ENCODE measurements at places on chromosomes 1 and 21.

DNA sequence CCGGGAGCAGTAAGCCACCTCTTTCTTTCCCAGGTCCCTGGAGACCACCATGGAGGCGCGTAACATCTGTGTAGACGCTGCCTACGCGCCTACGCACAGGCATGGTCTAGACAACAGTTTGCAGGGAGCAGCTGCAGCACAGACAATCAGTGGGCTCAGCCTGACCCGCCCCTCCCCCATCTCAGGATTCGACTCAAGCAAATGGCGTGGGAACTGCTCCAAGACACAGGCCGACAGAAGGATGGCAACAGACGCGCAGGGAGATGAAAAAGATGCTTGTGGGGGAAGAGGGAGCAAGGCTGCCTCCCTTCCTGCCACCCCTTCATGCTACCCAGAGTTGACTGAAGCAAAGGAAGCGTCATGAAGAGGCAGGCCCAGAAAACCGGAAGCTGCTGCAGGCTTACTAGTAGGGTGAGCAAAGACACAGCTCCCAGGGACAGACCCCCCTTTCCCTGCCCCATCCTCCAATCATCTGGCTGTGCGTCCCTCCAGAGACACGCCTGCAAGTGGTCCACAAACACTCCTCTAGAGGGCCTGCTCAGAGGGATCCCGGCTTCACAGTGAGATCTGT is 19.5 kb downstream of the STK40 start:
- no peak for DNase-seq

- DNase-seq, result no peak
Observed at GRCh38 chr1:46197560-46197963, 672 bp downstream of the POMGNT1 start.

- DNase-seq, result no peak
Observed at GRCh38 chr1:184513966-184514365, 127.1 kb downstream of the C1orf21 start.

DNA sequence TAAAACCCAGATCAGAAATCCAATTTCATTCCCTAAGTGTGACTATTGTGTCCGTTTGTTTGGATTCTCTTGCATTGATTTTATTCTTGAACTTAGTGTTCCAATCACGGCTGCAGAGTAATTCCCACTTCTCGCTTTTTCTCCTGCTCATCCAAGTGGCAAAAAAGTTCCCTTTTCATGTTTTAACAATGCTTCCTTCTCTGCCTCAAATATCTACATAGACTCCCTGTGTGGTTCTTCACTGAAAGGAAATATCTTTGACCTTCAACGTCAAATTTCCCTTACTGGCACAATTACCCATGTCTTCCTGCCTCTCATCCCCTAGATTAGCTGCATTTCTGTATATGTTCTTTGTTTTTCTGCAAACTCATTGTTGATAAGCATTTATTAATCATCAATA is 305.4 kb downstream of the BACH1 start:
- DNase-seq, result no peak

DNA sequence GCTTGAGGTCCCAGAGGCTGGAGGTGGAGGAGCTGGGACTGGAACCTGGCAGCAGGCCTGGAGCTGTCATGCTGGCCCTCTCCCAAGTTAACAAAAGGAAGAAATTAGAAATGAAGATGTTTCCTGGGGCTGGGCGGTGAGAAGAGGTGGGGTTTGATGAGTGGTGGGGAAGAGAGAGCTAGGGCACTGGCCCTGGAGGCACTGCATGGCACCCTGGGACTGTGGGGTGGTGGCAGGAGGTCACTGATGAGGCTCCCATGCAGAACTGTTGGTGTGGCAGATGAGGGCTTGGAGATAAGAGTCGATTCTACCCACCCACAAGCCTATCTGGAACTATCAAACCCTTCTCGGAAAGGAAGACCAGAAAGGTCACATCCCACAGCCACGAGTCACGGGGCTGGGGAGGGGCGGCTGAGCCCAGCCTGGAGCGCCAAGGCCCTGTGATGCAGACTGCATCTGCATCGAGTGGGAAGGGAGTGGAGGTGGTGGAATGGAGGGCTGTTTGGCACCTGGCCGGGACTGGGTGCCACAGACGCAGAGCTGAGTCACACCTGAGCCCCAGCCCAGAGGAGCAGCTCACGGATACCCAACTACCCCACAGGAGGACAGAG is 29.4 kb downstream of the MRPL37 start:
- no peak for DNase-seq

- no peak for DNase-seq
Observed at GRCh38 chr1:15225461-15225860, 21.6 kb upstream of the FHAD1 start.

DNA sequence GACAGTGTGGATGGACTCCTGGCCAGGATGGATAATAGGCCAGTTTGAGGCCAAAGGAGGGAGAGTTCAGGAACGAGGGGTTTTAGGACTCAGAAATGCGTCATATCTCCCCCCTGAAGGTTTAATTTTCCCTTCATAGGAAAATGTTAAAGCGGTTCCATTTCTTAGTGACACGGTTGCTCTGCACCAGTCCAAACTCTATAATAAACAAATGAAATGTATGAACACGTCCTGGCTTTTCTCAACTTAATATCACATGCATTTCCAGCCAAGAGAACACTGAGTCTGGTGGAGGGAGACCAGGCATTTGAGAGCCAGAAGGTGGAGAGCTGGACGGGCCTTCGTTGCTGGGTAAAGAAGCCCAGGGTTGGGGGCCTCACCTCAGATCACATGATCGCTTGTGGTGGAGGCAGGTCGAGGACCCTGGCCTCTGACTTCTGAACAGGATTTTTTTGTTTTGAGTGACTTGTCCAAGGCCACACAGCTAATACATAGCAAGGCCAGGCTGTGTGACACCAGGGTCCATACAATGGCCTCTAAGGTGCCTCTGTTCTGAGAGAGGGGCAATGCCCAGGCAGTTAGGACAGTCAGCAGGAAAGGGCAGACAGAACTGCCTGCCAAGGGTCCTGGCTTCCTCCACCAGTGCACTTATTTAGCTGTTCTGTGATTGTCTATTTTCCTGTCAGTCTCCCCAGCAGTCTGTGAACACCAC is 11.4 kb downstream of the SLC1A7 start:
- no peak for DNase-seq

- no peak for DNase-seq
Observed at GRCh38 chr21:45556645-45557615, 14.7 kb upstream of the SLC19A1 start.

DNA sequence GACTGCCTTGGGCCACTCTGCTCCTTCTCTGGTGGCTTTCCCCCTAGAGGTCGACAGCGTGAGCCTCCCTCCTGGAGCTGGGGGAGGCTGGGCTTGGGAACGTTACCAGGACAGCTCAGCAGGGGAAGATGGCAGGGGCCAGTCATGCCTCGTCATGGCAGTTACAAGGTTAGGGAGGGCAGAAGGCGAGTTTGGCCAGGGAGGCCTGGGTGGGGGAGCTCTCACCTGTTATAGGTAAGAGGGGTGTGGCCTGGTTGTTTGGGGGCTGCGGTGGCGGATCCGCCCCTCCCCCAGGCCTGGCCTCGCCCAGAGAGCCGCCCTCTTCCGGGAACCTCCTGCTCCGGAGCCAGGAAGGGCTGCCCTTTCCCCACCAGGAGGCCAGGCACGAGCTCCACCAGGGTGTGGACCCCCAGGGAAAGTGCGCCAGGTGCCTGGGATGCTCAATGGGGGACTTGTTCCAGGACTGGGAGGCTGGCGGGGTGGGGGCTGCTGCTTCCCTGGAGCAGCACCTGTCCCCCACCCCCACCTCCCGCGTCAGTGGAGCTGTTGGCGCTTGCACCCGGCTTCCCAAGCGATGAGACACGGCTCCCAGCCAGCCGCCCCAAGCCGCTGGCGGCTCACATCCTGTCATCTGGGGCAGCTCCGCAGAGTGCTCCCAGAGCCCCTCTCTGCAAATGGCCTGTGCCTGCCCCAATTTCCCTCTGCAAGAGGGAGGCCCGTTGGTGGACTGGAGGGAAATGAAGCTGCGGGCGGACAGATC is 23.6 kb upstream of the PKP1 start:
- no peak for DNase-seq

- no peak for DNase-seq
Observed at GRCh38 chr1:110648417-110648816, 26.3 kb downstream of the KCNA3 start.

GRCh38 chr1:12692967-12693782 is 22.7 kb upstream of the AADACL3 start:
- no peak for DNase-seq

DNA sequence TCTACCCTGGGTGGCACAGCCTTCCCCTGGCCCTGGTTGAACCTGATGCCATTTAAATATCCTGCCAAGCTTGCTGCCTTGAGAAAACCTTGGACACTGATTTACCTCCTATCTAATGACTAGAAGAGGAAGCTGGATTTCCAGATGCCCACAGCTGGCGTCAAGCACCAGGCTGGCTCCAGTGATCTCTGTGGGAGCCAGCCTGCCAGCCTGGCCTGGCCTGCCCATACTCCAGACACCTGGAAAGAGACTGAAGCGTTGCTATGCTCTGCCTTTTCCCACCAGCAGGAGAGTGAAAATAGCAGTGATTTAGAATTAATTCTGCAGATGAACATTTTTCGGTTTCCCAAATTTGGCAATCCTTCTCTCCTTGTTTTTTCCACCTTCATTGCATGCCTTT is 11.5 kb upstream of the EIF4G3 start:
- no peak for DNase-seq

- no peak for DNase-seq
Observed at GRCh38 chr1:46030876-46031660, 101.4 kb downstream of the PIK3R3 start.

DNA sequence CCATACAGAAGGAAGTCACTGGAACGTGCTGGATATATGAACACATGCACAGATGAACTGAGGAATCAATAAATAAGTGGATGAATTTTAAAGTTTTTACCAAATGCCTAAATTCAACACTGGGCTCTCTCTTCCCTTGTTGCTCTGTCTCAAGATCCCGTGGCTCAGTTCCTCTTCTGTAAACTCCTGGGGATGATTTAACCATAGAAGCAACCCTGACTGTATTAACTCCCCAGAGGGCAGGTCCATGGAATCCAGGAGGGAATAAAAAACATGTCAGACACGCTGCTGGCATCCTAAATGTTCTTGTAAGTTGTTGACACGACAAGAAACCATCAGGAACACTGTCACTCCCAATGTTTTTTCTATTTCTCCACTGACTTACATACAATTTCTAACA is 45.3 kb upstream of the GPR157 start:
- no peak for DNase-seq

GRCh38 chr1:207030522-207031009 is 2.0 kb downstream of the C1orf116 start:
- DNase-seq, result no peak

DNA sequence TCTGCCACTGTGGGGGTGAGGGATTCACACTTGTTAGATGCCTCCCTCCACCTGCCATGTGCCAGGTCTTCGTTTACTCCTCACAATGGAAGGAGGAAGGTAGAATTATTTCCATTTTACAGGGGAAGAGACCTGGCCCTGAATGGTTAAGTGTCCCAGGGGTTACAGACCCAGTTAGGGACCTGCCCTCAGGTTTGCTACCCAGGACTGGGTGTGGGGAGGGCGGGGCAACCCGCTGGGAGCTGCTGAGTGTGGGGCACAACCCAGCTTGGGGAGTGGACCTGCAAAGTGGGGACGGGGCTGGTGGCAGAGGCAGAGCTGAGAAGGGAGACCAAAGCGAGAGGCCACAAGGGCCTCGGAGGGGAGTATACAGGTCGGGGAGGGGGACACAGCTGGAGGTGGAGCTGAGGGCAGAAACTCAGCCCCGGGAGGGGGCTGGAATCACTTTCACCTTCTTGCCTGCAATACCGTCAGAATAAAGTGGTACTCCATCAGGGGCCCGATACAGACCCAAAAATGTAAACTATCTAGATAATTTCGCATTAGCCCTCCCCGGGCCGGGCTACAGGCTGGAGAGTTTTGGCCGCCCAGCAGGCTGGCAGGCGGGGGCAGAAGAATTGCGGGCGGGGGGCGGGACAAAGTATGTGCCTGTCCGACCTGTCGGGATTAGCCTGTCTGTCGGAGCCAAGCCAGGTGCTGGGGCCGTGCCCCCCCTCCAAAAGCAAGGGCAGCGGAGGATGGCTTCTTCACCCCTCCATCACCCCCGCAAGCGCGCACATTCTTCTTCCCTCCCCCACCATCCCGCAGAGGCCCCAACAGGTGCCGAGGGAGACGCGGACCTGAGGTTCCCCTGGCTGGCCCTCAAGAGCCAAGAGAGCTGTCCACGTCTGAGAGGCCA is 1.4 kb downstream of the RSPO1 start:
- no peak for DNase-seq

GRCh38 chr1:103274886-103275285 is 166.6 kb upstream of the COL11A1 start:
- no peak for DNase-seq

DNA sequence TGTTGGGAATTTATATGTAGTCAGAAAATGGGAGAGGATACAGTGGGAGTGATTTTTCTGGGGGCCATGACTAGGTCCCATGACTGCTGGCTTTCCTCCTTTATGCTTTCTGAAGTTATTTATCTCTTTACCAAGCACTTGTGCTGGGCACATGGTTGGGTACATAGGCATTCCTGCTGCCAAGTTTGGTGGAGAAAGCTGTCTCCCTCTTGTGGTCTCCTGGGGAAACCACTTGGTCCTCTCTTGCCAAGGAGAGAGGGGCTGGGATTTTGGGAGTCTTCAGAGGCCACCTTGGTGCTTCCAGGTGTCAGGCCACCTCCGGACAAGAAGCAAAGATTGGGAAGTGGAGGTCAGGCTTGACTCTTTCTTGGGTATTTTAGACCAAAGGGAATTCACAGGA is 120.2 kb upstream of the KCNE2 start:
- no peak for DNase-seq
